ENCODE measurements at places on chromosomes 5 and 9.

GRCh38 chr9:69060766-69061165 lies 25.2 kb downstream of the FXN start:
- no peak for DNase-seq

GRCh38 chr5:20446121-20446520 lies 458.1 kb upstream of the CDH18 start:
- DNase-seq: no peak

DNA sequence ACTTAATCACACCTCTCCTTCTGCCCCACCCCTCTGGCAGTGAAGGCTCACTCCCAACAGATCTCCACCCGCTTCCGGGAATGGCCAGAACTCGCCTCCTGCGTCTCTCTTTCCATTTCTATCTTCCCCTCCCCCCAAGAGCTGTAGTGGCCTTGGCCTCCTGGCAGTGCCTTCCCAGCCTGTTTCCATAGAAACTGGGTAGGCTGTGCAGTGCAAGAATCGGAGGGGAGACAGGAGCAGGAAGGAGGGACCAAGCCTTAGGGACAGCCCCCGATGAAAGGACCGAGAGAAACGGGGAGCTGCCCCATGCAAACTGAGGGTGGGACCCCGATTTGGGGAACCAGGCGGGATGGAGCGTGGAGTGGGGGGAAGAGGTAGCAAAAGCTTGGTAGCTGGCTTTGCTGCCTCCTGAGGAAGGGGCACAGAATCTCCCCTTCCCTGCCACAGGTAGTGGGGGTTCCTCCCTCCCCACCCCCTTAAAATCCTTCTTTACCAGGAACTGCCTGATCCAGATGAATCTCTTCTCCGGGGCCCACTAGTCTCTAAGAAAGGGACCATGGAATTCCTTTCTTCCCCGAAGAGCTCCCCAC lies 4.5 kb upstream of the PCDH1 start:
- DNase-seq: no peak

- DNase-seq: no peak
These were observed 14.9 kb downstream of the CDHR2 start for GRCh38 chr5:176564002-176564401.

DNA sequence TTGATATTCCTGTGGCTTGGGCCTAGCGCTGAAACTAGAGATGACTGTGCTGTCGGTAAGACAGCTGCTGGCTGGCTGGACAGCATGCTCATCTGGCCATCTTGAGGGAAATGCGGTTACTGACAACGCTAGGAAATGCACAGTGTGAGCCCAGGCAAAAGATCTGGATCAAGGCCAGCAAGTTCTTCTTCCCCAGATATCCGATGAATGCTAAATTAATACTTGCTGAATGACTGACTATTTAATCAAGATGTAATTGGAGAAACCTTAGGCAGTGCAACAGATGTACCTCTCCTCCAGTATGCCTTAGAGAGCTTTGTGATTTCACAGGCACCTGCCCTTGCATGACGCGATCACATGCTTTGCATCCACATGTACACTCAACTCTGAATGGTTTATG lies 659.1 kb downstream of the EFNA5 start:
- peak; percentile 28 for DNase-seq

- no peak for DNase-seq
These were observed 101.8 kb downstream of the BOD1 start for GRCh38 chr5:173514661-173515060.

- DNase-seq: no peak
These were observed 9.8 kb downstream of the COL5A1 start for GRCh38 chr9:134651226-134651905.

DNA sequence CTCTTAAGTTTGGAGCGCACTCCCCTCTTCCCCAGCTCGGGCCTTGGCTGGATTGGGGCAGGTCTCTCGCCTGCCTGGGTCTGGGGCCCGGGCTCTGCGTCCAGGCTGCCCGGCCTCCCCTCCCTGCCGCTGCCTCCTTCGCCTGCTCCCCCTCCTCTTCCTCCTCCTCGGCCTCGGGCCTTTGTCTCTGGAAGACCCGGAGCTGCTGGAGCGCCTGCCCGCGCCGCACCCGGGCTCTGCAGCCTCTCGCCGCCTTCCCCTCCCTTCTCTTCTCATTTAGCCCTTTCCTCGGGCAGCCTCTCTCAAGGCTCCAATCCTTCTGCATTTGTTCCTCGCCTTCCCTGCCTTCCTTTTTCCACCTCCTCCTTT lies 218.5 kb downstream of the C9orf50 start:
- peak; percentile 45 for DNase-seq

DNA sequence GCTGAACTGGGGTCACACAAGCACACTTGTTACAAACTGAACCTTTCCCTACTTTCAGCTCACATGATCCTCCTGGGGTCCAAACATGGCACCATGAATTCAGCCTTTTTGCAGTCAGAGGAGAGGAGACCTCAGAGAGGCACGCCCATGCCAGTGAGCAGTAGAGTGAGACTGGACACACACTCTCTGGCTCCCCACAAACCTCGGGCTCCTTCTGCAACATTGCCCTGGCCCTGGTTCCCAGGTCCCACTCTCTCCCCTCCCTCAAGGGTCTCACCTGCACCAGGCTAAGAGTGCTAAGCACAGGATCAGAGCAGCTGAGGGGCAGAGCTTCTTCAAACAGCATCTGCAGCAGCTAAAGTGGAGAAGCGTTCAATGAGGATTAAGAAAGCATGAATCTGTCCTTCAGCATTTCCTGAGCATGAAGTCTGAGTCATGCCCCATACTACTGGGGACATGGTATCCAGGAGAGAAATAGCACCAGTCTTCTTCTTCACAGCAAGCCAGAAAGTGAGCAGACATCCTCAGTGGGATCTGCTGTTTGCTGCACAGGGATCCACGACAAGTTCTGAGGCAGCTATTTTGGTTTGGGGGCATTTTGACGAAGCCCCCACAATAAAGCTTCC lies 27.2 kb downstream of the SLC35A4 start:
- DNase-seq: no peak

- DNase-seq: no peak
These were observed 13.5 kb downstream of the FXN start for GRCh38 chr9:69049094-69049493.

- DNase-seq: no peak
These were observed 55.0 kb upstream of the SLC46A2 start for GRCh38 chr9:112945620-112946208.

DNA sequence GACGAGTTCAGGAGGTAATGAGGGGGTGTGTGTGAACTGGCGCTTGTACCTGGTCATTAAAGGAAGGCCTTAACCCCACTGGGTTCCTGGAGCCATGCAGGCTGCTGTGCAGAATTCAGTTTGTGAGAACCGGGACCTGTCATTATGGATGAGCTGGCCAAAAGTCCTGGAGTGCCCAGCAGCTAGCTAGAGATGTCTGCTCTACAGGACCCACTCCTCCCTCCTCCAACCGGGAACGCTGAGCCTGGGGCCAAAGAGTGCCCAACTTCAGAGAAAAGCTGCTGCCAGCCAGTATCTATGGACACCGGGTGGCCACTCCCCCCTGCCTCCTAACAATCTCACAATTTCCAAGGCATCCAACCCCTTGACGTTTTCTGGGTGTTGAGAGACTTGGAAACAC lies 1.2 kb downstream of the ENTREP1 start:
- DNase-seq: no peak

Data from NCI-H510A treated with DMSO at 0.1 percent for 48 hours (cell line).